ENCODE measurements at places on chromosomes 5 and 9. TPM values are rescaled to one million over a fixed set of nuclear protein-coding genes. Genes with fewer than 3 reads are reported as not detected.

Gene GPR150
- 0.40 TPM for total RNA-seq

Gene SPINK5
- total RNA-seq: not detected

Gene FAM151B
- total RNA-seq: 7.4 TPM

Gene PCDHB4
- 0.20 TPM for total RNA-seq

Gene GOLM1
- 66.2 TPM for total RNA-seq

Gene IL12B
- not detected for total RNA-seq

Gene BARX1
- 0.13 TPM for total RNA-seq

Gene TMEM174
- total RNA-seq: not detected

Gene ALDH7A1
- total RNA-seq: 37.1 TPM

Gene FAXDC2
- 4.3 TPM for total RNA-seq

Gene SPACA9
- total RNA-seq: 4.0 TPM

Gene SV2C
- not detected for total RNA-seq

Gene CYLC2
- not detected for total RNA-seq

Gene NXNL2
- total RNA-seq: 1.3 TPM

Gene SPATA6L
- total RNA-seq: 0.39 TPM

Gene FIBCD1
- total RNA-seq: 10.7 TPM

Gene CD72
- total RNA-seq: 0.78 TPM

Gene SPINK1
- total RNA-seq: 0.66 TPM

Gene ADGRV1
- total RNA-seq: 0.26 TPM

Gene JAKMIP2
- 0.13 TPM for total RNA-seq

Gene ANKRD33B
- 2.0 TPM for total RNA-seq

Gene NR4A3
- 8.9 TPM for total RNA-seq

Gene KCNIP1
- not detected for total RNA-seq

Gene SLC6A3
- not detected for total RNA-seq

Gene IFNA21
- not detected for total RNA-seq

Gene LAMC3
- 0.33 TPM for total RNA-seq
